ENCODE measurements at places on chromosomes 4 and X.

- DNase-seq = no peak
Measured at GRCh38 chr4:91330555-91331137, 973.1 kb upstream of the GRID2 start.

DNA sequence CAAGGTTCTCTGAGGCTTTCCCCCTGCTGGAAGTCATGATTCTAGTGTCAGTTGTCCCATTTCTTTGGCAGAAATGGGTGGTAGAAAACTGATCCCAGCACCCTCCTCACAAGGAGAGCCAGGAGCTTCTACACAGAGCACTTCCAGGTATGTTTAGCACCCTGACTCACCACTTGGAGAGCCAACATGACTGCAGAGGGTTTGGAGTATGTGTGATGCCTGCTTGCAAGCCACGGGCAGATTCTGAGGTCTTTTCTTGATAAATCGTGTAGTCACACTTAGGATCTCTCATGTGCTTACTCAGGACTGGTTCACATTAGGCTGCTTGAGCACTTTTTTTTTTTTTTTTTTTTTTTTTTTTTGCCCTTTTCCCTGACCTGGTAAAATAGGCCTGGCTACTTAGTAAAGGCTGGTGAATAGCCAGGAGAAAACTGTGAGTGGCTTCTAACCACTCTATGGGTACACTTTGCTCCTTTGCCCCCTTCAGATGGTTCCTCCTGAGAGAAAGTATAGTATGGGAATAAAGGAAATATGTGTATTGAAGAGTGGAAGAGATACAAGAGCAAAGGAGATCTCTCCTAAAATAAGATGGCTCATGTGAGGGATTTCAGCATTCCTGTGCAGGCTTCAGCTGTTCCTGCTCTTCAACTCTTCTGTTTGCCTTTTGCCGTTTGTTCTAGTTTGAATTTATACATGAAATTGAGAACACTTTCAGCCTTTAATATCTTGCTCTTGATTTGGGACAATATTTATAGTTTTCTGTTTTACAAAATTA is 103.6 kb downstream of the EMCN start:
- no peak for DNase-seq

- no peak for DNase-seq
Measured at GRCh38 chr4:6929812-6930464, 20.3 kb downstream of the TBC1D14 start.

- no peak for DNase-seq
Measured at GRCh38 chr4:68494688-68495087, 47.4 kb downstream of the TMPRSS11E start.

DNA sequence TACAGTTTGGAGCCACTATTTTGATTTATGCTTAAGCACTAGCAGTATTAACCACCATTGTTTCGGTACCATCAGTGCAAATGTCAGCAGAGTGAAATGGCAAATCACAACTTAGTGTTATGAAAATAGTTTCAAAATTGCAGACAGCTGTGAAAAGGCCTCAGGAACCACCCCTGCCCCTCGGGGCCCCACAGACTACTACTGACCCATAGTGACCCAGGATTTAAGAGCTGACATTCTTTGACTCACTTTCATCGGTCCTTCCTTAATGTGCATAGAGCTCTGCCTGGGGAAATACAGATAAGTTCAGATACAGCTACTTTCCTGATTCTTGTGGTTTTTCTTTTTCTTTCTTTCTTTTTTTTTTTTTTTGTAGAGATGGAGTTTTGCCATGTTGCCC is 3.3 kb upstream of the BBS7 start:
- no peak for DNase-seq

- no peak for DNase-seq
Measured at GRCh38 chr4:80221161-80221560, 23.9 kb downstream of the PRDM8 start.

GRCh38 chrX:12973561-12974304 is 1.2 kb upstream of the TMSB4X start:
- DNase-seq = no peak

GRCh38 chr4:3199653-3200422 is 49.1 kb upstream of the MSANTD1 start:
- no peak for DNase-seq

- DNase-seq = no peak
Measured at GRCh38 chrX:129523079-129523911, at the start of gene SMARCA1. TSS of gene SMARCA1 (minus strand) at chrX:129523490. CDS start at chrX:129523370, 120 bp downstream.

GRCh38 chr4:168131196-168131595 is 38.9 kb downstream of the ANXA10 start:
- DNase-seq = no peak

DNA sequence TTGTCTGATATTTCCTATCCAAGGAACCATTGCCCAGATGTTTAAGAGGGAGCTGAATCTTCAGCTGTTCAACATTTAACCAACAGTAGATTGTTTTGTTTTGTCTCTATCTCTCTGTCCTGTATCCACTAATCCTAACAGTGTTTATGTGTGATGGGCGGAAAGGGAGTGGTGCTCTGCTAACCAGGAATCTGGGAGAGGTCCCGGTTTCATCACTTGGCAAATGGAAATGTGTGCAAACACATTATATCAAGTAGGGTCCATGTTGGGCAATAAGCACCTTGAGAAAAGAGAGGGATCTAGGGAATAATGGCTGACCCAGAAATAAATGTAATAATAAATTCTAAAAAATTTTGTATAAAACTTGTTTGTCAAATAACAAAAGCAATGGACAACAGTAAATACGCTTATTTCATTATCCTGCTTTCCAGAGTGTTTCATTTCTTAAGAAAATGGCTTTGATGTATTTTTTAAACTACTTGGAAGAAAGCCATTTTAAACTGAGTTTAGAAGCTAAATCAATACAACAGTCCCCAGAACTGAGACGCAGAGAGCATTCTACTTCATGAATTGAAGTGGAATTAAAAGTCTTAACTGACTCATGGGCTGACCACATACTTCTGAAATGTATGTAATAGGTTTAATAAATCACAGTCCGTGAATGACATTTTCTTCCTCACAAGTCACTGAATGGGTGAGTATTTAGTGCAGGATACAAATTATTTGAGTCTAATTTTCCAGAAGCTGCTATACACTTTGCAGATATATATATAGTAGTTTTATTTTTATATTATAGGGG is 55.8 kb downstream of the EMCN start:
- no peak for DNase-seq

DNA sequence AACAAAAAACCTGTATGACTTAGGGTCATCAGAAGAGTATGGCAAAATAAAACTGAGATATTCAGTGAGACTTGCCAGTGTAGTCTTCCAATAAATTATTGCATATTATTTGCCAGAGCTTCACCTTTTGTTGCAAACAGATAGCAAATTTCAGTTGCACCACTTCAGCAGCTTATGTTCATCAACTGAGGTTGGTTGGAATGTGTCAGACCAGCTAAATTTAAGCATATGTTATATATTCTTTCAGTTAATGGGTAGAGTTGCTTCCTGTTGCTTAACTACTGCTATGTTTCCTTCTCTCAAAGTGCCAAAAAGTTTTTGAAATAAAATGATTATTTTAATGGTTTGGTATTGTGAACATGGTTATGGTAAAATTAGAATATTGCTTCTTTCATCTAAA is 61.5 kb downstream of the GALNT7 start:
- DNase-seq = no peak

- no peak for DNase-seq
Measured at GRCh38 chr4:176001151-176002006, 64.3 kb upstream of the WDR17 start.

GRCh38 chr4:129014566-129015509 is 78.5 kb downstream of the SCLT1 start:
- no peak for DNase-seq

- DNase-seq = no peak
Measured at GRCh38 chr4:19262467-19262866, 989.2 kb upstream of the SLIT2 start.

- no peak for DNase-seq
Measured at GRCh38 chrX:41442824-41443550, 4.2 kb upstream of the NYX start.

GRCh38 chr4:64272432-64272831 is 136.8 kb downstream of the TECRL start:
- DNase-seq = no peak

- no peak for DNase-seq
Measured at GRCh38 chr4:161829591-161829990, 334.2 kb downstream of the FSTL5 start.

DNA sequence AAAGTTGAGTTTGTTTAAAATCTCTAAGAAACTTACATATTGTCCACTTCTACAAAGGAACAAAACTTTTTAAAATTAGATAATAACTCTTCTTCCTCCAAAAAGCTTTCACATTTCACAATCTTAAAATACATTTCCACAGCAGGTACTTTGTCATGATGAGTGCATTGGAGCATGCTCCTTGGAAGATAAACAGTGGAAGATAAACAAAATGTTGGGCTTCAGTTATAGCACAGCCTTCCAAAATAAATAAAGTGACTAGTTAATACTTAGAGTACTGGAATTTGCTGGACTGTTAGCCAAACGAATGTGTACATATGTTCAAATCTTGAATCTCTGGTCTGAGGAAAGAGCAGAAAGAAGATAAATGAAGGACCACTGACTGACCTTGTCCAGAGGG is 54.9 kb upstream of the PDE5A start:
- no peak for DNase-seq

DNA sequence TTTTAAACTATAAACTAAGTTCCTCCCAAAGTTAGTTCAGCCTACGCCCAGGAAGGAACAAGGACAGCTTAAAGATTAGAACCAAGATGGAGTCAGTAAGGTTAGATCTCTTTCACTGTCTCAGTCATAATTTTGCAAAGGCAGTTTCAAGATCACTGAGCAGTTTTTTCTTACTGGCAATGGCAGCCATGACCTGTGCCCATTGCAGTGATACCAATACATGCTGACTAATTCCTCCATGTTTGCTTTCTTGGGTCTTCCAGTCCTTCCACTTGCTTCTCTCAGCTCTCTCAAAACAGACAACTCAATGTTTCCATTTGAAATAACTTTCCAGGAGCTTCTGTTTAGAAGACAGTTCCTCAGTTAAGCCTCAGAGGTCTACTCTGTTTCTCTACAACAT is 79.5 kb downstream of the PCDH18 start:
- DNase-seq = no peak

GRCh38 chr4:89099471-89099870 is 11.9 kb upstream of the TIGD2 start:
- DNase-seq = no peak

DNA sequence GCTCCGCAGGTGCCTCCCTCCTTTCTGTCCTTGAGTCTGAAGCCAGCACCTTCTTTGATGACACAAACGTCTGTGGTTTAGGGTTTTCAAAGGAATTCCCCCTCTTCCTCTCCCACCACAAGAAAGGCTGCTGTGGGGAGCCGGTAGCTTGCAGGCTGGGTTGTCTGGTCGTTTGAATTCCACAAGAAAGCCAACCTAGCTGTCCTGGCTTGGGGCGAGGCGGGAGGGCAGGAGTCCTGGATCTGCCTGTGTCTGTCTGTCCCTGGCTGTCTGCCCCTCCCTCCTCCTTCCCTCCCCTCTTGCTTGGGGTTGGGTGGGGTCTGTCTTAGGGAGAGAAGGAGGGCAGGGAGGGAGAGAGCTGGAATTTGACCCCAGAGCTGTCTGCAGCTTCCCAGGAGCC is 56.3 kb downstream of the SHROOM2 start:
- no peak for DNase-seq

DNA sequence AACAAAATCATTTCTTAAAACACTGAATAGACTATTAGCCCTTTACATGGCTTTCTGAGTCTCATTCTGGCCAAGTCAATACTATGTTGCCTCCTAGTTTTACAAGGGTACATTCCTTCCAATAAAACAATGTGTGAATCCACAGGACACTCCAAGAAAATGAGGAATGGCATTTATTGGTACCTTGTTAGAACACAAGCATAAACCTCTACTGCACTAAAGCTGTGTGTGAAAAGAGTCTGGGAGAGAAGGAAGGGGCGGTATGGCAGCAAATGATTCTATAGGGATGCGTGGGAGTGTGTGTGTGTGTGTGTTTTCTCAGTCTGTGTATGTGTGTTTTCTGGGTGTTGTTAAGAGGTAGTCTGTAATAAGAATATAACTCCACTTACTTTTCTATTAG is 48.9 kb downstream of the CXCL1 start:
- DNase-seq = no peak

DNA sequence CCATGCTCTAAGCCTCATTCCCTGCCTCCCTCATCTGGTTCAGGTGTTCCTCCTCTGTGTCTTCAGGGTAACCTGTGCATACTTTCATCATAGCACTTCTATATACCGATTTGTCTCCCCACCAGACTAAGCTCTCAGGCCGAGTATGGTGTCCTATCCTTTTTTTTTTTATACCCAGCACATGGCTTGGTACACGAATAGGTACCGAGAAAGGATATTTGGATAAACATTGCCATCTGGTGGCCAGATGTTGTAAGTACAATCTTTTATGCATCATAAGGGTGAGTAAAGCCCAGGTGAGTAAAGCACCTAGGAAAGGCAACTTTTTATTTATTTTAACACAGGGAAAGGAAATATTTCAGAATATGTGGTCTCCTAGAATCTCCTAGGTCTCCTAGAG is 68.4 kb downstream of the MID2 start:
- no peak for DNase-seq

DNA sequence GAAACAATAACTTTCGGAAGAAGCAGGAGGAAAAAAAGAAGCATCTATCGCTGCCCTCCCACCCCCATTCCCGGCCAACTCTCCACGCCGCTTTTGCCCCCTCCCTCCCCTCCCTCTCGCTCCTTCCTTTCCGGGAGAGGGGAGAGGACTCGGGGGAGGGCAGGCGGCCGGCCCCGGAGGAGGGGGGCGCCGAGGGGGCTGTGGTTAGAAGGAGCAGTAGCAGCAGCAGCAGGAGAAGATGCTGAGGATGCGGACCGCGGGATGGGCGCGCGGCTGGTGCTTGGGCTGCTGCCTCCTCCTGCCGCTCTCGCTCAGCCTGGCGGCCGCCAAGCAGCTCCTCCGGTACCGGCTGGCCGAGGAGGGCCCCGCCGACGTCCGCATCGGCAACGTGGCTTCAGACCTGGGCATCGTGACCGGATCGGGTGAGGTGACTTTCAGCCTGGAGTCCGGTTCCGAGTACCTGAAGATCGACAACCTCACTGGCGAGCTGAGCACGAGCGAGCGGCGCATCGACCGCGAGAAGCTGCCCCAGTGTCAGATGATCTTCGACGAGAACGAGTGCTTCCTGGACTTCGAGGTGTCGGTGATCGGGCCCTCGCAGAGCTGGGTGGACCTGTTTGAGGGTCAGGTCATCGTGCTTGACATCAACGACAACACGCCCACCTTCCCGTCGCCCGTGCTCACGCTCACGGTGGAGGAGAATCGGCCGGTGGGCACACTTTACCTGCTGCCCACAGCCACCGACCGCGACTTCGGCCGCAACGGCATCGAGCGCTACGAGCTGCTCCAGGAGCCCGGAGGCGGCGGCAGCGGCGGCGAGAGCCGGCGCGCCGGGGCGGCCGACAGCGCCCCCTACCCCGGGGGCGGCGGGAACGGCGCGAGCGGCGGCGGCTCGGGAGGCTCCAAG is 1.3 kb downstream of the PCDH7 start:
- DNase-seq = no peak

- no peak for DNase-seq
Measured at GRCh38 chr4:156956826-156957368, 14.7 kb downstream of the PDGFC start.

GRCh38 chr4:173013232-173013930 is 155.2 kb upstream of the GALNT7 start:
- DNase-seq = peak; percentile 39
